ENCODE measurements at places on chromosomes 5 and 9.

GRCh38 chr5:112554101-112554977 lies 135.3 kb upstream of the EPB41L4A start:
- DNase-seq: no peak

DNA sequence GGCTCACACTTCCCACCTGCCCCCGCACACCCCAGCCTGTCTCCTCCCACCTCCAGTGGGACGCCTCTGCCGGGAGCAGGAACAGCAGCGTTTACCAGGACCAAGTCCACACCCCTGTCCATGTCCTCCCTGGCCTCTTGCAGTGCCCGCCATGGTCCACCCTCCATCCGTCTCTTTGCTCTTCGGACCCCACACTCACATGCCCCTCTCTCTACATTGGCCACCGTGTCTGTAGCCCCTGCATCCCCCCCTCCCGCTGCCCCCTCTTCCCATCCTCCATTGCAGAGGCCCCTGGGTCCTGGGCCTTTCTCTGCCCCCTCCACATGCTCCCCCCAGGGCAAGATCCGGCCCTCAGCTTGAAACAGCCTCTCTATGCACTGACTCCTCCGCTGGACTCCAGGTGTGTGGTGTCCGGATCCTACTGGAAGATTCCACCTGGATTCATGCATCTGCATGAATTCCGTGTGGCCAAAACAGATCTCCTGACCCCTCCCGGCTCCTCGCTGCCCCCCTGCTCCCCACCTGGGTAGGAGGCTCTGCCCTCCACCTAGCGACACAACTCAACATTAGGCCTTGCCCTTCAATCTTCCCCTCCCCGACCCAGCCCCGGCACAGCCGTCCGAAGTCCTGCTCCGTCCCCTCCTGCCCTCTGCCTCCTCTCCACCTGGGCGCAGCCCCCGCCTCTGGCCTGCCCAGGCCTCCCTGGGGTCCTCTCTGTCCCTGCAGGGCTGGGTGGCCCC lies 168.5 kb downstream of the OLFM1 start:
- DNase-seq: no peak

DNA sequence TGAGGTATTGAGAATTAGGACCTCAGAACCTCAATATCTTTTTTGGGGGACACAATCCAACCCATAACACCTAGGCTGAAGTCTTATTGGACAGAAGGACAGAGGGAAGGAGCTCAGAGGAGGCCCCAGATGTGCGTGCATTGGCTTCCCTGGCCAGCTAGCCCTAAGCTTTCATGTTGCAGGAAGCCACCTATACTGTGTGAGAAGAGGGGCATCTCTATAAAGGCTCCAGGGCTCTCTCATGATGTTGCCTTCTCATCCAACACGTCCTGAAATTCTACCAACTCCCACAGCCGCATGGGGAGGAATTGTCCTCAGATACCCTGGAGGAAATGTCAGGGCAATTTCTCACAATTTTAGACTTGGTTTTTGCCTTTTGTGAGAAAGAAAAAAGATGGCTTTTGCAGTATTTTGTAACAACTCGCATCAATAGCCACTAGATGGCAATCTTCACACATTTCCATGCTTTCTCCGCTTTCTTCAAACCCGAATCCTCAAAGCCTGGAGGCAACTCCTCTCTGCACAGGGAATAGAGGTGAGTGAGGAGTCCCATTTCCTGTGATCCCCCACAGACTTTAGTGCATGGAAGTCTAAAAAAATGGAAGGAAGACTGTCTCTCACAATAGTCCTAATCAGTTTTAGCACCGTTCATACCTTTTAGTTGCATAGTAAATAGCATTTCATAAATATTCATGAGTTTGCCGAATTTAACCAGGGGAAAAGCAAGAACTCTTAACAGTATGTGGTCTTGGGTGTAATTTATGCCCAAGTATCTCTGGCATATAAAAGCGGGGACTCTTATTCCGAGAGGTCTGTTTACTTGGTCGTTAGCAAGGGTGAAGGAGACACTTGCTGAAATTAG lies 7.4 kb upstream of the PPP3R2 start:
- DNase-seq: no peak

- no peak for DNase-seq
Observed at GRCh38 chr9:250625-251024, 36.0 kb downstream of the DOCK8 start.

GRCh38 chr5:124685404-124685930 lies 61.0 kb downstream of the ZNF608 start:
- DNase-seq: no peak

DNA sequence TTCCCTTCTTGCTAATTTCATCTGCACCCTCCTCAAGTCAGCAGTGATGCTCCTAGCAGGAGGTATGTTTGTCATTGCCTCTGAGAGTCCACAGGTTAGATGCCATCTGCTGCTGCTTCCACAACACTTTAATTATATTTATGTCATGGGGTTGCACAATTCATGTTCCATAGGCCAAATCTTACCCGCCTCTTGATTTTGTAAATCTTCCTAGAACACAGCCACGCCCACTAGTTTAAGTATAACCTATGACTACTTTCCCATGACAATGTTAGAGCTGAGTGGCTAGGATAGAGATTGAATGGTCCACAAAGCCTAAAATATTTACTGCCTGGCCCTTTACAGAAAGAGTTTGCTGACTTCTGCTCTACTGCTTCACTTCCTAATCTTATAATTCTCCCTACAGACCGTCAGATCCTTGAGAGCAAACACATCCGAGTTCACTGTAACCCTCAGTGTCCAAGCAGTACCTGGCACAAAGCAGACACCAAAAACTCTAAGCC lies 21.1 kb downstream of the LIFR start:
- DNase-seq: no peak

DNA sequence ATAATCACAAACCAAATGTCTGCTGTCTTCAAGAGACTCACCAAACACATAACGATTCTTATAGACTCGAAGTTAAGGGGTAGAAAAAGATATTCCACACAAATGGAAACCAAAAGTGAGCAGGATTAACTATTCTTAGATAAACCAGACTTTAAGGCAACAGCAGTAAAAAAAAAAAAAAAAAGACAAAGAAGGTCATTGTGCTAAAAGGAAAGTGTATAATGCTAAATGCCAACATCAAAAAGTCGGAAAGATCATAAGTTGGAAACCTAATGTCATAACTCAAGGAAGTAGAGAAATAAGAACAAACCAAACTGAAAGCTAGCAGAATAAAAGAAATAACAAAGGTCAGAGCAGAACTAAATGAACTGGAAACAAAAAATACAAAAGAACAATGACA lies 714.6 kb downstream of the SEMA5A start:
- DNase-seq: no peak
